ENCODE measurements at places on chromosomes 6 and 20.

GRCh38 chr20:4683261-4683660 lies 38.4 kb upstream of the PRND start:
- no peak for DNase-seq

DNA sequence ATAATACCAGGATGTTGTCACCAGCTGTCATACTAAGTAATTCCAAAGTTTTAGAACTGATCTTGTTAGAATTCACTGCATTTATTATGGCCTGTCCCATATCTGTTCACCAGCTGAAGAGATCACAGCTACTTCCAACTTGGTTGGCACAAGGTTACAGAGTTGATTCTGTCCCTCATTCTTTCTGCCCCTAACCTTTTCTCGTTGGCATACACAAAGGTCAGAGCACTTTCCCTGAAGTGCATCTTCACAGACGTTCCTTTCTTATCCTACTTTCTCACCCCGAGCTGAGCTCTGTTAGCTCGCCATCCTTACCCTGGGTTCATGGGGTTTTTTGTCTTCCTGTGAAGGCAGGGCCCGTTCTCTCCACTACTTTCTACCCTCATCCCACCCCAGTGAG lies 66.0 kb upstream of the VSTM2L start:
- DNase-seq = no peak

GRCh38 chr20:15185322-15185721 lies 847.9 kb upstream of the FLRT3 start:
- no peak for DNase-seq

DNA sequence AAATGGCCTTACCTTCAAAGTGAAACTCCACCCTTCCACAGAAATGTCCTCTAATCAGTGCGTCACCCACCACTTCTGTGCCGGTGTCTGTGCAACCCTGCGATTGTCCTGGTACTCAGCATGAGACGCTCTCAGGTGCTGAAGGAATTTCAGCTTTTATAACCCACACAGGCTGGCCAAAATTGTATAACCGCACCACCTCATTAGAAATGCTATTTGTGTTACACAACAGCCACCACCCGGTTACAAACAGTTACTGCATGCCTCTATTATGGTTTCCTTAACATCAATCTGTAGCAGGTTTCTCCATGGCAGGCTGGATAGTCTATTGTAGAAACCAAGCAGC lies 51.5 kb downstream of the SLC23A2 start:
- DNase-seq = peak; percentile 21

- DNase-seq = no peak
Observed at GRCh38 chr20:1832634-1833033, 62.6 kb upstream of the SIRPA start.

DNA sequence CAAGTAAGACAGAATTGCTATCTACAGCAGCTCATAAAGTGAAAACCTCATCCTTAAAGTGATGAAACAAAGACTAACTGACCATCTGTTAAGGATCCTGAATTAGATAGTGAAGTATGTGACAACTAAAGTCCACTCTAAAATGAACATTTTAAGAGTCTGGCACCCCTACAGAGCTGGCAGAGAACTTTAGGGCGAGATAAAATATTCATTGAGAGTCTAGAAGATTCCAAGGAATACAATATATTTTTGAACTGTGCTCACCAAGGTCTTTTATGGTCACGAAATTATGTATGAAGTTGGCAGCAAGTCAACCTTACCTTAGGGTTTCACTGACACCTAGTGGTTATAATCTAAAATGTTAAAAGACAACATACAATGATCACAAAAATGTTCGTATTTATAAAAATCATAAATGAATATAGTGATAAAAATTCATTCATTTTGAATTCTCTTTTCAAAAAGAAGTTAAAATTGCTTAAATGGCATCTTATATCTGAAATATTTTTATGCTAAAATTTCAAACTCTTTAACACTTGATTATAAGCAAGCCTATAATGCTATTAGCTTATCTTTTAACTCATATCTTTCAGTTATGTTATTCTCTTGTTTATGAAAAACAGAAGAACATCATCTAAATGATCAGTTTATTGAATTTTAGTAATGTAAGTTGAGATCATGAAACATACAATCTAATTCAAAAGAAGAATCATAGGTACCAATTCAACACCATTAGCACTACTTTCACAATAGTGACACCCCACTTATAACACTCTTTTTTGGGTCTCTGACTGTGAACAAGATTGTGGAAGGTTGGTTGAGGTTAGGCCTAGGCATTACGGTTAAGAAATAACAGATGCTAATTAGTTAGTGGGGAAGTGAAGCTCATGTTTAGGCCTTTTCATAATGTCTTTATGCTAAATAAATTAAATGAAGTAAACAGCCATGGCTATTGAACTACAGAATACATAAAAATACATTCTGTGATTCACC lies 27.5 kb downstream of the RSPH3 start:
- no peak for DNase-seq

GRCh38 chr6:162539321-162539720 lies 188.2 kb downstream of the PRKN start:
- no peak for DNase-seq

GRCh38 chr6:14079433-14079832 lies 38.1 kb upstream of the CD83 start:
- DNase-seq = no peak

DNA sequence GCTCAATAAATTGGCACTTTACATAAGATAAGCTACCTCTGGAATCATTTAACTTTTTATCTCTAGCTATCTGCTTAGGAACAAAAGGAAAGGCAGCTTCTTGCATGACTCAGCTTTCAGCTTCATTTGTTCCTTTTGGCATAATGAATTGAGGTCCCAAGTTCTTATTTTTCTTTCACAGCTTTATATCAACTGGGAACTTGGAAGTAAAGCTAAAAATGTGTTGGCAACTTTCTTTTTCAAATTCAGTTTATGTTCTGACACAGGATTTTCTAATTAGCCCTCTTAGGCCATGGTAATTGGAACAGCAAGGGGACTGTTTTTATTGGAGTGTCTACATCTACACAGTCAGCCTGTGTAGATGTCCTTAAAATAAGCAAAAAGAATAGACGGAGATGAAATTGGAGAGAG lies 55.2 kb upstream of the MRAP2 start:
- no peak for DNase-seq

DNA sequence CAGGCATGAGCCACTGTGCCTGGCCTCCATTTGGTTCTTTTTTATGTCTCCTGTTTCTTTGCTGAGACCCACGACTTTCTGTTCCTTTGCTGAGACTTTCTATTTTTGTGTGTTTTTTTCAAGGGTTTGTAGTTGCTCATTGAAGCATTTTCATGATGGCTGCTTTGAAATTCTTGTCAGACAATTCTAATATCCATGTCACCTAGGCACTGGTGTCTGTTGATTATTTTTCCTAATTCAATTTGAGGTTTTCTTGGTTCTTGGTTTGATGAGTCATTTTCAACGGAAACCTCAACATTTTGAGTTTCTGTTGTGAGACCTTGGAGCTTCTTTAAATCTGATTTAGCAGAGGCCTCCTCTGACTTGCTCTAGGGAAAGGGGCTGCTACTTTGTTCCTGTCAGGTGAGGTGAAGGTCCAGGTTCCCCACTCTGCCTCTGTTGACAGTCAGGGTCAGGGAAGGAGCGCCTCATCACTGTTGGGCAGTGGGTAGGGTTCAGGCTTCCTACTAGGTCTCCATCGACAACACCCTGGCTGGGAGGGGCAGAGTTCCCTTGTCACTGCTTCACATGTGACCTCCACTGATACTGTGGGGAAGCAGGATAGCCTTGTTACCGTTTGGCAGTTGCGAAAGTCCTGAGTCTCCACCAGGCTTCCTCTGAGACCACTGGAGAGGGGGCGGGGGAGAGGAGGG lies 67.2 kb upstream of the RNF24 start:
- peak; percentile 35 for DNase-seq

DNA sequence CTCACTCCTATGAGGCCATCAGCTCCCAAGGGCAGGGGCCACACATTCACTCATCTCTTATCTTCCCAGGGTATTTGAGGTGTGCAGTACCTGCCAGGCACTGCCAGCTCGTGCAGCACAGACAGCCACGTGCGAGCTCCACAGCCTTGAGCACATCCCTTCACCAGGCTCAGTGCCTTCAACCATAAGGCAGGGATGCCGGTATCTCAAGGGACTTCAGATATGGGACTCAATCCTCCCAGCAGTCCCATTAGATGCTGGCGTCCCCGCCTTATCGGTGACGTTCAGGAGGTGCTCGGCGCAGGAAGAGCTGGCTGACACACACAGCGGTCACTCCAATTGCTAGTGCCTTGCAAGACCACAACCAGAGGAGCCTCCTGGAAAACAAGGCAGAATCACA lies 47.0 kb downstream of the EZR start:
- DNase-seq = no peak

- DNase-seq = no peak
Observed at GRCh38 chr20:37257988-37258387, 3.6 kb downstream of the GHRH start.

- DNase-seq = no peak
Observed at GRCh38 chr6:74568861-74569260, 637.0 kb downstream of the COL12A1 start.

DNA sequence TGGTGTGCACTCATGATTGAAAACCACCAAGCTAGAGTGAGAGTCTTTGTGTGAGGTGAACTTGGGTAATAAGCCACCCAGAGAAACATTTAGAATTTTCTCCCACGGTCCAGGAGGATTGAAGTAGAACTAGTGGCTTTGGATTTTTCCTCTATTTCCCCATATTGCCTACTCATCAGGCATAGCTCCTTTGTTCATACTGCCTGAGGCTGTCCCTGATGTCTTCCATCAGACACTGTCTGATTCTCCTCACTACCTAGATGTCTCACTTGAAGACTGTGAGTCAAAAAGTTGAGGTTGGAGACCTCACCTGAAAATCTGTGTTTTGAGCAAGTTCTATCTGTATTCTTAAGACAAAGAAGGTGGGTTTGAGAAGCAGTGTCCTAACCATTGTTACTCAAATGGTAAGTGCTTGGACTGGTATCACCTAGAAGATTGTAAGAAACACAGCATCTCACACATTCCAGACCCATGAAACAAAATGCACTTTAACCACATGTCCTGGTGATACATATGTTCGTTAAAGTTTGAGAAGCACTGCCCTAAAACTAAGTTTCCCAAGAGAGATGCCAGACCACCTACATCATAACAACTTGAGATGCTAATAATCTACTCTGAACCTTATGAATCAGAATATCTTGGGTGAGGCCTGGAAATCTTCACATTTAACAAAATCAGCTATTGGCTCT lies 523.4 kb upstream of the BTBD3 start:
- DNase-seq = no peak

DNA sequence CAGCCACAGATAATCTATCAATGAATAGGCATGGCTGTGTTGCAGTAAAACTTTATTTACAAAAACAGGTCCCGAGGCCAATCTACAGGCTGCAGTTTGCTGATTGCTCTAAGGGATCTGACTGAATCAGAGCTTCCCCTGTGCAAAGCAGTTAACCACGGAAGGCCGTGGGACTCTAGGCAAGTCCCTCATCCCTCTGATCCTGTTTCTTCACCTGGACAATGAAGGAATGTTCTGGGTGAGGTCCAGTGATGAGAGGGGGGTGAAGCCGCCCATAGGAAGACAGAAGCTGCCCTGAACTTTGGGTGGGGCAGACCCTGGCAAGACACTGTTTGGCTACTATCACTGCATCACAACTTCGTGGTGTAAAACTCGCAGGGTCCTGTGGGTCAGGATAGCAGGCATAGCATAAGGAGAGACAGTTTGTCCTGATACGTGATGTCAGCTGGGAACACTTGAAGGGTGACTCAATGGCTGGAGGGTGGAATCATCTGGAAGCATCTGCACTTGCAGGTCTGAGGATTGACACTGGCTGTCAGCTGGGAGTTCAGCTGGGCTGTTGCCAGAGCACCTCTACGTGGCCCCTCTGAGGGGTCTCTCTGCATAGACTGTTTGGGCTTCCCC lies 33.3 kb upstream of the TGM2 start:
- DNase-seq = no peak

GRCh38 chr6:19137505-19137904 lies 699.7 kb upstream of the ID4 start:
- DNase-seq = no peak

DNA sequence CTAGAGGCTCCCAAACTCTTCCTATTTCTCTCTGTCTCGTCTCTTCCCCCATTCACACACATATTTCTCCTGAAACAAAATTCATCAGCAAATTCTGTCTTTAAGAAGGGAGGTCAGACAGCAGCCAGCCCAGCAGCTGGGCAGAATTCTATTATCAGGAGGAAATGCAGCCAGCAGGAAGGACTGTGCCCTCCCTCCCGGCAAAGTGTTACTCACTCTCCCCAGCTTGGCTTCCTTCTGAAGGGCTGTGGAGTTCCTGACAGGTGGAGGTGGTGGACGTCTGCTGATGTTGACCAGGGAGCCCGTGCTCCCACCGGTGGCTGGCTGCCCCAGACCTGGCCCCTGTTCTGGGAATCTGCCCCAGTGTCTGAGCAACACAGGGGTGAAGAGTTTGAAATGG lies 37.3 kb downstream of the KCNB1 start:
- no peak for DNase-seq

- no peak for DNase-seq
Observed at GRCh38 chr20:48766205-48766604, 61.6 kb downstream of the PREX1 start.

DNA sequence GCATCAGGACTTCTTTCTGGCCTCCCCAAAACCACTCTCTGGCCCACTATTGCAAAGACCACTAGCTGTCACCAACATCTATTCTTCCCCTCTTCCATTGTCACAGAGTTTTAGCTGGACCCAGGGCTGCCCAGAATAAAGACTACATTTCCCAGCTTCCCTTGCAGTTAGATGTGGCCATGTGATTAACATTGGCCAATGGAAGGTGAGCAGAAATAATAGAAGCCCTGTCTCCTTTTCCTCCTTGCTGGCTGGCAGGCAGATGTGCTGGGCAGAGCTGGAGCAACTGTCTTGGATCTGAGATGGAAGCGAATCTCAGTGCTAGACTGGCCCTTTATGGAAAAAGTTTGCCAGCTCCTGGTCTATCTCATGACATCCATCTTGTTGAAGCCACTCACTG lies 97.0 kb downstream of the KCNB1 start:
- no peak for DNase-seq

- DNase-seq = no peak
Observed at GRCh38 chr6:116267836-116268588, 11.7 kb downstream of the TSPYL1 start.

DNA sequence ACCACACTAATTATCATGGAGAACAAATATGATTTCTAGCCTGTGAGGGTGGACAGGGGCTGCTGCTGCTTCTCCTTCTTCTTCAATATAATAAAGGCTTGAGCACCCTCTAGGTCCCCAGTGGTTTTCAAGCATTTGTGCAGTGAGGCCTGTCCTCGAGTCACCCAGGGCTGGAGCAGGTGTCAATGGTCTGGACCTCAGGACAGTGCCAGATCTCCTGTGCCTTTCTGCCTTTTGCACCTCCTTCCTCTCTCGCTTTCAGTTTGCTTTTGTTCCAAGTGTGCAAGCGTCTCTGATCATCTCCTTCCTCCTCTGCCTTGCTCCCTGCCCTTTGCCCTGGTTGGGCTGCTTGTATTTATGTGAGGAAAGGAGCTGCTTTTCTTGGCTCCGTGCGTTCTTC lies 152.2 kb upstream of the SYNDIG1 start:
- no peak for DNase-seq

DNA sequence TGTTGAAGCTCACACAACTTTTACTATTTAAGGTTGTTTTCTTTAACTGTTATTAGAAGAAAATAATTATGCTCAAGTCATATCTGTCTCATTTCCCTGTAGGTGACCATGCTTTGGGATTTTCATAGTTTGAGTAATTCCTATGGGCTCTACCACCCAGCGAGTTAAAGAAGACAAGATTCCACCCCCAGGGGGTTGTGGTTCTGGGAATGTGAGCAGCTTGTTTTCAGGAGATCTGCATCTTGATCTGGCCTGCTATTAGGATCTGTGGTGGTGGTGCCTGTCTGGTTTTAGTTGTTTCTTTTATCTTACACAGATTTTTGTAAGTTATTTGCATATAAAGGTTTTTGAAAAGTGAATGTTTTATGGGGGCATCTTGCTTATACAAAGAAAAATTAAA lies 20.2 kb upstream of the REV3L start:
- DNase-seq = no peak

Data from C1 segment of cervical spinal cord (tissue), 14 donors.